ENCODE measurements at places on chromosomes 13 and 19.

DNA sequence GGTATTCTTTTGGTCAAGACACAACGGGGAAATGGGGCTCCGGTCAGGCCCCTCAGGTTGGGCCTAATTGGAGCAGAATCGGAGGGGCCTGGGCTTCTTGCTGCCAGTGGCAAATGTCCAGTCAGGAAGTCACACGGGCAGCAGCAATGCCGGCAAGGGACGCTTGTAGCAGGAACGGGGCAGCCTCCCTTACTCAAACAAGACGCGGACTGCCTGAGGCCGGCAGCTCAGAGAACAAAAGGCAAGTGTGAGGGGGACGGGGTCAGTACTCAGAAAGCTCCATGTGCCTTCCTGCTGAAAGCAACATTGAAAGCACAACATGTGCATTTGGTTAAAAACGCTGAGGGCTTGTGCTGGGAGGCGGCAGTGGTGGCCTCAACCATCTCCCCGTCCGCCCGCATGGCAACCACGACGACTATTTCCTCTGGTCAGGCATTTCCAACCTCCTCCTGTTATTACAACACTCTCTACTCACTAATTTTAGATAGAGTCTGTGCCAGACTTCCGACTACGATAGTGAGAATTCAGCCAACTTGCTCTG is 20.5 kb upstream of the RASA3 start:
- no peak for DNase-seq

- peak; percentile 71 for DNase-seq
Observed at GRCh38 chr19:54390942-54391577, 24.2 kb upstream of the TTYH1 start.

GRCh38 chr13:111511219-111511732 is 190.8 kb downstream of the TEX29 start:
- DNase-seq, result no peak

- peak; percentile 55 for DNase-seq
Observed at GRCh38 chr19:39297931-39298634, 1.9 kb downstream of the IFNL1 start.

- DNase-seq, result no peak
Observed at GRCh38 chr19:50266896-50267295, 62.3 kb downstream of the KCNC3 start.

DNA sequence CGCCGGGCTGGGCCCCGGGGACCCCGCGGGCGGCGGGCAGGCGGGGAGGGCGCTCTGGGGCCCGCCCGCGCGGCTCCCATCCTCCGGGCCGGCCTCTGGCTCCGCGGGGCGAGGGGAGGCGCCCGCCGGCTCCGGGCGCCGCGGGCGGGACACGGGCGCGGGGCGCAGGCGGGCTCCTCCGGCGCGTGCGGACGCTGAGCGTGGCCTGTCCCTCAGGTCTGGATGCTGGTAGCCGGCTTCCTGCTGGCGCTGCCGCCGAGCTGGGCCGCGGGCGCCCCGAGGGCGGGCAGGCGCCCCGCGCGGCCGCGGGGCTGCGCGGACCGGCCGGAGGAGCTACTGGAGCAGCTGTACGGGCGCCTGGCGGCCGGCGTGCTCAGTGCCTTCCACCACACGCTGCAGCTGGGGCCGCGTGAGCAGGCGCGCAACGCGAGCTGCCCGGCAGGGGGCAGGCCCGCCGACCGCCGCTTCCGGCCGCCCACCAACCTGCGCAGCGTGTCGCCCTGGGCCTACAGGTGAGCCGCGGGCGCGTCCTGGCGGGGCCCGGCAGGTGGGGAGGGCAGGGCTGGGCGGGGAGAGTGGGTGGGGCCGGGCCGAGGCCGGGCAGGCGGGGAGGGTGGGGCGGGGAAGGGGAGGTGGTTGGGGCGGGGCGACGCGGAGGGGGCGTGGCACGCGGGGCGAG is 420 bp downstream of the IL17D start:
- peak; percentile 84 for DNase-seq

- DNase-seq, result no peak
Observed at GRCh38 chr13:105008604-105009003, 1526.9 kb downstream of the EFNB2 start.

- DNase-seq, result no peak
Observed at GRCh38 chr19:48990400-48990799, 2.7 kb downstream of the GYS1 start.

- no peak for DNase-seq
Observed at GRCh38 chr13:88042489-88042888, 371.3 kb downstream of the SLITRK5 start.

- DNase-seq, result no peak
Observed at GRCh38 chr13:112720814-112721197, 31.0 kb downstream of the ATP11A start.

DNA sequence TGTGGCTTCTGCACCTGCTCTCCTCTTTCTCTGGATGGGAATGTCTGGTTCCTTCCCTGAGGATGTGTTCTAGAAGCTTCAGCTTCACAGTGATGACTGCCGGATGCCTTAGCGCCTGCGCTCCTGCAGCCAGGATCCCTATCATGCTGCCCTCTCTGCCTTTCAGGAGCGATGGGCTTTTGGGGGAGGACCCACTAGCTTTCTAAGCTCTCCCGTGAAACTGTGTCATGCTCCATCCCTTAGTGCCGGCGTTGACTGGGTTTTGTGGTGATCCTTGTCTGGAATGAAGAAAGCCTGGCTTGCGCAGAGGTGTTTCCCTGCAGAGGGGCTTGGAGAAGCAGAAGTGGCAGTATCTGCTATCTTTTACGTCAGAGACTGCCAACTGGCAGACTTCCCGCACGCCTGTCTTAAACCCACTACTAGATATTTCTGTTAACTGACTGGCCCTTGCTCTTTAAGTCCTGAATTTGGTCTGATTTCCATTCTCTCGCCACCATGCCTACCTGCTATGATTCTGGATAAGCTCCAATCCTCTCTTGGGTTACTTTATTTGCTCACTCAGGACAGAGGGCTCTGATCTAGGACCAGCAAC is 3.8 kb upstream of the KMT2B start:
- DNase-seq, result no peak

- DNase-seq, result no peak
Observed at GRCh38 chr13:66689628-66690027, 540.5 kb downstream of the PCDH9 start.

DNA sequence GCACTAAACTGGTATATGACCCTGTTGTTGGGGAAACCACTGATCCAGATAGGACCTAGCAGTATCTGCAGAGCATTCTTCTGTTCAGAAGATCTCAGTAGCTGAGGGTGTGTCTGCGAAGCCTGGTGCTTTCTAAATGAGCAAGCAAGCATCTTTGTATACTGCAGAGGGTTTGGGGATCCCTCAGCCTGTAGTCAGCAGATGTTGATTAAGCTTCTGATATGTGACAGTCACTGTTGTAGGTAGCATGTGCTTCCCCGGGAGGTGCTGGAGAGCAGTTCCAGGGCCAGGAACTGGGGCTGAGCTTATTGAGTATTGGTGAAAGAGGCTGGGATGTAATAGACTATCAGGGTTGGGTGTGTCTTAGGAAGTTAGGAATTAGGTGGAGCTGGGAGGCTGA is 1.5 kb downstream of the SCAF1 start:
- no peak for DNase-seq

- DNase-seq, result no peak
Observed at GRCh38 chr19:18608102-18608804, 1.7 kb upstream of the CRLF1 start.

GRCh38 chr13:75960538-75960994 is 324.4 kb downstream of the LMO7 start:
- DNase-seq, result no peak

- DNase-seq, result no peak
Observed at GRCh38 chr19:46124638-46125115, at the start of gene IGFL3. Gene IGFL3, minus strand, starts transcription at chr19:46124688. Its CDS starts 39 bp downstream, at chr19:46124649.

GRCh38 chr19:17615889-17616685 is 60.6 kb downstream of the COLGALT1 start:
- no peak for DNase-seq

DNA sequence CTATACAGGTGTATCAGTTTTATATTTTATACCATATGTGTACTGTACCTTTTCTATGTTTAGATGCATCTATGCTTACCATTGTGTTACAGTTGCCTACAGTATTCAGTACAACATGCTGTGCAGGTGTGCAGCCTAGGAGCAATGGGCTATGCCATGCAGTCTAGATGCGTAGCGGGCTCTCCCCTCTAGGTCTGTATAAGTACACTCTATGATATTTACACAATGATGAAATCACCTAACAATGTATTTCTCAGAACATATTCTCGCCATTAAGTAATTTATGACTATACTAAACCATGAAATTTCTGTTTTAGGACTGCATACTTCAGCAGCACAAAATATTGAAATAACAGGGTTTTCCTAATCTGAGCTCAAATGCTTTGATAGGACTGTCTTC is 179.6 kb downstream of the RFC3 start:
- no peak for DNase-seq

GRCh38 chr13:41273831-41274441 is 10.6 kb upstream of the MTRF1 start:
- DNase-seq, result no peak

DNA sequence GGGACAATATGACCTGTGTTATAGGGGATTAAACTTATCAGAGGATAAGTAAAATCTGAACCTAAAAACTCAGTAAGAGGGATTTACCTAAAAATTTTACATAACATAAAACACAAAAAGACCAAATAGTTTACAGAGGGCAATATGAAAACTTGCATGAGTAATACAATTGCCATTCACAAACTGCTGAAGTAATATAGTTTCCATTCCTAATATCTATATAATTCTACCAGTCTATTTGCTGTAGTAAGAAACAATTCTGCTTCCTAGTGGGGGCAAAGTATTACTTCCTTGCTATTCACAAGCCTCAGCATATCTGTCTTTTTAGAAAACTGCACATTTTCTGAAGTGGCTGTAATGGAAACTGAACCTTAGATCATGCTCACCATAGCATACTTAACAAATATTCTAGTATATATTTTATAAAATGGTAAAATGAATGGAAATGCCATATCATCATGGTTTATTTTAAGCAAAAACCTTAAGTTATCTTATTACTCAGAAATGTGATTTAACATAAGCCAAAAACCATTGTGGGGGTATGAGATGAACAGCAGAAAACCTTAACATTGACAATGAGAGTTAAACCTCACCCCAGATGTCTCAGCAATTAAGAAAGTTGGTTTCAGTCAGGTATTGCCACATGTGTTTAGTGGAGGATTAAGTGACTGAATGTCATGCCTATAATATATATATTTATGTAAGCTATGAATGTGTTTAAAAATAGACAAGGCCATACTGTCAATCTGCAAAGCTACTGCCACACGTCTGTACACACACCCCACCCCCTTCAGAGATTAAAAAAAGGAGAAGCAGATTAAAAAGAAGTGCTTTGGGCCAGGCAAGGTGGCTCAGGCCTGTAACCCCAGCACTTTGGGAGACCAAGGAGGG is 136.8 kb downstream of the MIPEP start:
- DNase-seq, result no peak

- DNase-seq, result no peak
Observed at GRCh38 chr13:20684546-20684945, 19.0 kb upstream of the IL17D start.

- DNase-seq, result no peak
Observed at GRCh38 chr13:32946558-32946957, 69.7 kb upstream of the KL start.

DNA sequence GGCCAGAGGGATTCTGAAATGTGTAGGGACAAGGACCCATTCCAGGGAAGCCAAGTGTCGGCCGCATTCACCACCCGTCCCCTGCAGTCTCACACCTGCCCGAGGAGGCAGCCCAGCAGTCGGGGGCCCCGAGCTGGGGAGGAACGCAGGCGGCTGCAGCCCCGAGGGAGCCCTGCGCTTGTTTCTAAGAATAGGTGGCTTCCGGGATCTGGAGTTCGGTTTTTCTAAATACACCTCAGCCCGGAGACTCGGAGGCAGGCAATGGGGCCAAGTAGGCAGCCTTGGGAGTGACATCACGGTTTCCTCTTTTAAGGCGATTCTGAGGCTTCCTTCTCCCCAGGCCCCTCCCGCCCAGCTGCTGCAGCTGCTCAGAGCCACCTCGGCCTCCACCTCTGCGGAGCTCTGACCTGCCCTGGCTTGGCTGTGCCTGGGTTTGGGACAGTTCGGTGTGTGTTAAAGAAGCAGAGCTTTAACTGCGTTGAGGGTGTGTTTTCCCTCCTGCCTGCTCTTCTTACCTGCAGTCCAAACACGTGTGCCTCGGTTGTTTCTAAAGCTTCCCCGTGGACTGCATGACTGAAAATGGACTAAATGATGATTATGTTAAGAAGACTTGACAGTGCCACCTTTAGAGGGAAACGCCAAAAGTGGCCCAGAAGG is 80.5 kb downstream of the COL4A2 start:
- DNase-seq, result no peak

GRCh38 chr13:49711218-49711863 is 20.1 kb upstream of the EBPL start:
- no peak for DNase-seq

- DNase-seq, result no peak
Observed at GRCh38 chr19:35015270-35015953, 14.9 kb upstream of the SCN1B start.

DNA sequence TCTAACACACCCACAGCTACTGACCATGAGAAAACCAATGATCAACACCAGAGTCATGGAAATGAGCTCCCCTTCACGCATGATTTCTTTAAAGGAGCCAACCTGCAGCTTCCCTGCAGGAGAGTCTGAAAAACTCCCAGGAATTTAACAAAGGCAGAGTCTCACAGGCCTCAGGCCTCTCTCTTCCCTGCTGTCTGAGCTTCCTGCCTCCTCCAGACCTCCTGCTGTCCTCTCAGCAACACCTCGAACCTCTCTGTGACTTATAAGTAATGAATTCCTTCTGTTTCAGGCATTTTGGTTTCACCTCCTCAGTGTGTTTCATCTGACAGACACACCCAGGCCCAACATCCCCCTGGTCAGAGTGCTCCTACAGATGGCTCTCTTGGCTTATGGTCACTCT is 1044.4 kb downstream of the UQCRFS1 start:
- no peak for DNase-seq

DNA sequence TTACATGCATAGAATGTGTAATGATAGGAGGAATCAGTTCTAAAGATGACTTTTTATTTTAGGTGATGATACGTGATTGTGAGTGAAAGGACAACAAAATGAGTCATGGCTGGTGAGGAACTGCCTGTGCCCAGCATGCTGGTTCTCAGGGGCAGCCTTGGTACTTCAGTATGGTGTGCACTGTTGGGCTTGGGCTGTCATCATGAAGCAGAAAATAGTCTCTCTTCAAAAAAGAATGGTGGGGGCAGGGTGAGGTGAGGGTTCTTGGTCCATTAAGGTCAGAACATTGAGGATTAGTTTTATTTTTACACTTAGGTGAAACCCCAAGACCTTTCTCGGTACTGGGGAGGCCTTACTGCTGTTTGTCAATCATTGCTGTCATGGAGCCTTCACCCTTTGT is 309.5 kb downstream of the MTUS2 start:
- DNase-seq, result no peak

DNA sequence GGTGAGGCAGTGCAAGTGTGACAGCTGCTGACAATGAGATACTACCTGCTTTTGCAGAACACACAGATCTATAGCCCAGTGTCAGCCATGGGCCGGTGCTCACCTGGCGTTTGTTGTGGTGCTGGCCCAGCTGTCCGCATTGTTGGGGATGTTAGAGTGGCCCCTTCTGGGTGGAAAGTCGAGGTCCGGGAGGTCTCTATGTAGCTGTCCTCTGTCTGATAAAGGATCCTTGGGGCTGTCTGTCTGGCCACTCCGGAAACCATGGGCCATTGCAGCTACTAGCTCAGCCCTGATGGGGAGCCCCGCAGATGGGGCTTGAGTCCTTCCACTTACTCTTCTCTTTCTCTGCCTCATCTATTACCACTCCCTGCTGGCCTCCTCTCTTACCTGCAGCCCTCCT is 181.5 kb upstream of the TSHZ3 start:
- no peak for DNase-seq

- peak; percentile 87 for DNase-seq
Observed at GRCh38 chr19:41308450-41309179, 1.4 kb upstream of the CCDC97 start.
